ENCODE measurements at places on chromosomes 1 and 21.
A peak's percentile ranks its signal among the peaks of the same experiment; 100 is the strongest.

DNA sequence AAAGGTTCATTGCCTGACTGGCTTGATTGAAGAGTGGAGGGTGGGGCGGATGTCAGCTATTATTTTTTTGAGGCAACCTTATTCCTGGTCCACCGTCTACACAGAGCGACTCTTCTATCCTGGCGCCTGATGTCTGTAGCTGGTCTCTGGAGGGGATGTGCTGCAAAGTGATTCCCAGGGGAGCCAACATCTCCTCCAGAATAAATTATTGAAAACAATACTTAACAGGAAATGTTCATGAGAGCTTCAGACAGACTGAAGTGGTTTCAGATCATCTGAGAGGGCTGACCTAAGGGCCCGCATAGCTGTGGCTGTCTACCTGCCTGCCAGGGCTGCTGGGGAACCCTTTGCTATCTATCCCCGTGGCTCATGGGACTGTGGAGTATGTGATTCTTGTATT is 66.7 kb downstream of the TEX35 start:
- no peak for DNase-seq

GRCh38 chr1:107076841-107077240 is 20.4 kb downstream of the PRMT6 start:
- DNase-seq: no peak

DNA sequence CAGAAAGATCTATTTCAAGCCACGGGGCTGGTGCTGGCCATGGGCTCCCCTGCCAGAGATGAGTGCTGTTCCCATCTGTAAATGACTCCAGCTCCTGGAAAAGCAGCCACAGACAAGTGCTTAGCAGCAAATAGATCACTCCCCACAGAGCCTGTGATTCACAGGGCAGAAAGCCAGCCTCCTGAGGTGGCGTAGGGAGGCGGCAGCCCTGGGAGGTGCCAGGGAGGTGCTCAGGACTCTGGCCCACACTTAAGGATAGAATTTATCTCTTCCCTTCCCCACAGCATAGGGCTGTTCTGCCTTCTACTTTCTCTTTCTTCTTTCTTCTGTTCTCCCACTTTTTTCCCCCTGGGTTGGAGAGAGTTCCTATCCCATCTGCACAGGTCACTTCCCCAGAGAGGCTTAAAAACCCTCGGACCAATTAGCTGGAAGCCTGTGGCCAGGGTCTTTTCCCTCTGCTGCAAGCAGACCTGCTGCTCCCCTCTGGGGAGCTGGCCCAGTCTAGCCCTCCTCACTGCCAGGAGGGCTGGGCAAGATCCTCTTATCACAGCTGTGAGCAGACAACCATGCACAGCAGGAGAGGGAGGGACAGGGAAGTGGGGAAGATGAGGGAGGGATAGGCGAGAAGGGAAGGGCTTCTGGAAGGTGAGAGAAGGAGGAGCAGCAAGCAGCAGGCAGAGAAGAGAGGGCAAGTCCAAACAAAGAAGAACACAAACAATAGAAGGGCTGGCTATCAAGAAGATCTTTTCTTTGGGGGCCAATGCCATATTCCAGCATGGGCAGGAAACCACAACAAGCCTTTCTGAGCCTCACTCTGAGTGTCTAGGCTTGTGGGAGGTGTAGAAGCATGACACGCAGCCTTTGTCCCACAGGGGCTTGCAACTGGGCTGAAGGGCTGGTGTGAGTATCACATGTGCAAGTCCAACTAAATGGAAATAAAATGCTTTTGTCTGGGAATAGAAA is 41.0 kb downstream of the KCND3 start:
- DNase-seq: peak; percentile 17

GRCh38 chr1:107510347-107510746 is 369.5 kb downstream of the NTNG1 start:
- DNase-seq: no peak

GRCh38 chr1:208888376-208888775 is 644.2 kb upstream of the PLXNA2 start:
- no peak for DNase-seq

DNA sequence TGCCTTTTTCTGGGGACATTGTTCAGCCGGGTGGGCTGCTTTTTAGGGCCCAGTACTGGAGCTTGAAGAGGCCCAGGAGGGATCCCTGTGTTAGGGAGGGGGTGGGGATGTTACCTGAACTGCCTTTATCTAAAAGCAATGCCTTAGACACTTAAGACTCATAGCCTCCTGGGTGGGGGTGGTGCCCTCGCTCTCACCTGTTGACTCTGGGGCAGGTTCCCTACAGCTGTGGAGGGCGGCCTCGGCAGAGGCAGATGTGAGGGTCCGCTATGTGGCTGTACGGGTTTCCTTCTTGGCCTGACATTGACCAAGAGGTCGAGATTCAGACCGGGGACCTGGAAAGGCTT is 716 bp downstream of the INAVA start:
- no peak for DNase-seq

GRCh38 chr1:215128504-215128903 is 46.0 kb downstream of the KCNK2 start:
- DNase-seq: no peak

DNA sequence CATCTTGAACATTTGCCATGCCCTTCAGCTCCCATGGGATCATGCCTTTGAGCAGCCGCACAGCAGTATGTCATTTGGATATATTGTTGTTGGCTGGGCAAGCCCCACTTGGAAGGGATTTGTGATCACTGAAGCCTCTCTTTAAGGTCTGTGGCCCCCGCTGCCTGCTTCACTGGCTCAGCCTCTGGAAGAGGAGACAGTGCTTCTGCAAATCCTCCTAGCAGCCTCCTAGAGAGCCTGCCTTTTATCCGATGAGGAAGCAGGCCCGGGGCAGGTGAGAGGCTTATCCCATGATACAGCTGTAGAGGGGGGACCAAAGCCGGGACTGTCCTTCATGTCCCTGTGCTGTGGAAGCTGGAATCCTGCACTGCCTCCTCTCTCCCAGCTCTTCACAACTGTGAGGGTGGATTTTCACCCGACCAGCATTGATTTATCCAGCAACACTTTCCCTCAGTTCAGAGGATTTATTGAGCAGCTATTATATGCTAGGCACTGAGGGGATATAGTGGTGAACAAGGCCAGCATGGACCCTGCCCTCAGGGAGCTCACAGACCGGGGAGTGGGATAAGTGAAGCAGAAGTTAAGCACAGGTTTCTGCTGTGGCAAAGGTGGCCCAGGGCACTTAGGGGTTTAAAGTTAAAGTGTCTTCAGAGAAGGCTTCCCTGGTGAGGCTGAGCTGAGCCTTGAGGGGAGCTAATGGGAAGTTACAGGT is 3.9 kb downstream of the TMEM61 start:
- peak; percentile 53 for DNase-seq

- no peak for DNase-seq
Observed at GRCh38 chr1:66535853-66536252, 1.9 kb downstream of the SGIP1 start.

DNA sequence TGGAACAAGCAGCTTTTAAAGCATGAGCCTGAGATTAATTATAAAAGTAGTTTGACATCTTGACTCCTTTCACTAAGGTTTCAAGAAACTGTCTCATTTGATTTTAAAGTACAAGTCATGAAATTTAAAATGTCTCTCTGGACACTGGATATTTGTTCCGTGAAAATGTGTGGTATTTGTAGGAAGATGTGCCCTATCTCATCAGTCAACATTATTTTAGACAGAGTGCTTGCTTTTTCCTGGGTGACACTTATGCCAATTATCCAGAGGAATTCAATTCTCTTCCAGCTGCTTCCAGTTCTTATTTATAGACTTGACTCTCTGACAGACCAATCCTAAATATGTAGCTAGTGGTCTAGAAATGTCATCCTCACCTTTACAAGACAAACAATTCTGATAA is 300.4 kb downstream of the PLA2G4A start:
- no peak for DNase-seq

GRCh38 chr21:45859041-45859761 is 122.4 kb upstream of the COL6A1 start:
- no peak for DNase-seq

DNA sequence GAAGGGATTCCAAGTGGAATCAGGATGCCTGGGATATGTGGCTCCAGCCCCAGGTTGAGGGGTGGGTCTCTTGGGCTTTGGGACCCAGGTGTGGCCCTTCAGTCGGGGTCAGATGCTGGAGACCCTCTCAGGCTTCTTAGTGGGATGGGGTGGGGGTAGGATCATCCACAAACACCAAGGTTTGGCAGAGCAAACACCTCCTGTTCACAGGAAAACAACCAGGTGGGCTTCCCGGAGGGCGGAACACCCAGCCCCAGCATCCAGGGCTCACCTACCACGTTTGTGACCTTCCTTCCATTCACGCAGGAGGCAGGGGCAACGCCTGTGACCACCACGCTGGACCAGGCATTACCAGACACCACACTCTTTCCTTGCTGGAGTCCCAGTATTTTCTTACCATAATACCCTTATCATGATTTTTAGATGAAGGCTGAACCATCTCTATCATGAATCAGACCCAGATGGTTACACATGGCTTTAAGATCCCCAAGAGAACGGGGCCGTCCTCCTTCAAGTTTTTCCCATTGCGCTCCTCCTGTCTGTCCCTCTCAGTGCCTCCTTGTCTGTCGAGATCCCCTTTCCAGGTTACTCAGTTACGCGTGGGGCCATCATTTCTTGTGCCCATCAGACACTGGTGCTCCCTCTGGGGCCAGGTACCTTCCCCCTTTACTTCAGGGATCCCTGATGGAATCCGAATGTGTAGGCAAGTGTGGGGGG is 428.2 kb downstream of the NPHP4 start:
- no peak for DNase-seq

- DNase-seq: no peak
Observed at GRCh38 chr1:108628665-108629064, 32.2 kb downstream of the HENMT1 start.

- DNase-seq: no peak
Observed at GRCh38 chr21:16800536-16801275, 712.1 kb upstream of the CXADR start.

DNA sequence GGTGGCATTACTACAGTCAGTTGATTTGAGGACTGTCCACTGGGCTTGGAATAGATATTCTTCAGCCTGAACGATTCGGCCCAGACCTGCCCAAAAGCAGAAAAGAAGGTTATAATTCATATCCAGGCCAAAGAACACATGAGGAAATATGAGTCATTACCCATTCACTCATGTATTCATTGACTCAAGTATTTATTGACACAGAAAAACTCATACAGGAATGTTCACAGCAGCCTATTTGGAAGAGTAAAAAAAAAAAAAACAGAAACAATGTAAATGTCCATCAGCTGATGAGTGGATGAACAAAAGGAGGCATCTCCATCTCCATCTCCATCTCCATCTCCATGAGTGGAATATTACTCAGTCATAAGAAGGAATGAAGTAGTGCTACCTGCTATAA is 15.9 kb downstream of the ZMYND12 start:
- no peak for DNase-seq

GRCh38 chr1:9842781-9843575 is 19.2 kb upstream of the CLSTN1 start:
- no peak for DNase-seq

DNA sequence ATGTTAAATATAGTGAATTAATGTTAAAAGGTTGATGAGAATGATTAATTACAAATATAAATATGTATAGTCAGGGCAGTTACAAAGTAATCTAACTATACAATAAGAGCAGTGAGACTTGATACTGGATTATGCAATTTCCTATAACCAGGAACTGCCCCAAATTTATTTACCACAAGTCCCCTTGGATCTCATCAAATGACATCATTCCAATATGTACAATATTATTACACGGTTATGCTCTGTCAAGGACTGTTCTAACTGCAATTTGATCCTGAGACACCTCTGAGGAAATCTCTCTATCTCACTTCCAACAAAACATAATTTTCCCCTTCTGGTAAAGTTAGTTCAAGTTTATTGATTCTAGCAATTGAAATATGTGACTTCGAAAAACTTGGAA is 917.6 kb downstream of the NCAM2 start:
- no peak for DNase-seq

GRCh38 chr1:71196685-71197084 is 115.8 kb upstream of the ZRANB2 start:
- DNase-seq: no peak

DNA sequence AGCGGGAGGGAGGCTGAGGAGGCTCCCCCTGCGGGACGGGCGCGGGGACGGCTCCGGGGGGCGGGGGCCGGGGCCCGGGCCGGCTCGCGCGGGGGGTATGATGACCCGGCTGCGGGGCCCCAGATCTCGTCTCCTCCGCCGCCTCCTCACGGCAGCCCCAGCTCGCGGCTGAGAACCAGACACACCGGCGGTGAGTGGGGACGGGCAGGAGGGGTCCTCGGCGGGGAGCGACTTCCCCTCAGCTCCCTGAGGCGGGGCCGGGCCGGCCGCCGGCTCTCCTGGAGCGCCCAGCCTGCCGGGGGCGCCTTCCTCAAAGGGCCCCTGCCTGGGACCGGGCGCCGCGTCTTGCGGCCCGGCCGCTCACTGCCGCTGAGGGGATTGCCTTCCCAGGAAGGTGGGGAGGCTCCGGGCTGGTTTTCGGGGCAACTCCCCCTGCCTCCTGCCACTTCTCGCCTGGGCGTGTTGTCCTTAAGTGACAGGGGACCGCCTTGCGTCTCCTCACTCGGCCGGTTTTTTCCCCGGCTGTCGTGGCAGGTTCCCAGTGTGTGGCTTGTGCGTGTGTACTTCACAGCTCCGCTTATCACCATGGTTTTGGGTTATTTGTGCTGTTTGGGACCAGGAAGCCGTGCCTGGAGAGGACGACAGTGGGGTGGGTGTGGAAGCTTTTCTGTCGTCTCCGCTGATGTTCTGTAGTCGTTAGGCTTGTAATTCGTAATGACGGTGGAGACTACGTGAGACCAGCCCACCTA is 800 bp downstream of the HIPK1 start:
- no peak for DNase-seq

- DNase-seq: no peak
Observed at GRCh38 chr1:85124091-85124490, 75.8 kb upstream of the MCOLN3 start.

- DNase-seq: no peak
Observed at GRCh38 chr1:218939095-218939494, 234.6 kb upstream of the LYPLAL1 start.

DNA sequence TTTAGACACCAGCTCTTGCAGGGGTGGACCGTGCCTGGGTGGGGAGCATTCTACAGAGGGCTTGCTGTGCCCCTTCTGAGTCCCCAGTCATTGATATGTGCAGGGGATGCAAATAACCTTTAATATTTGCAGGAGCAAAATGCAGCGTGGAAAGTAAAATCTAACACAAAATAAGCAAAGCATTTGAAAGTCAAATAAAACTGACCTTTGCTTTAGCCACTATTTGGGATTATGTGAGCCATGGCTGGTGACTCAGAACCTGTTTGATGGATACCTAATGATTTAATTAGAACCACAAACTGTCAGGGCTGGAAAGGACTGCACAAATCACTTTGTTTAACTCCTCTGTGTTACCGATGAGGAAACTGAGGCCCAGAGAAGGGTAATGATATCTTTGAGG is 377.5 kb downstream of the HHAT start:
- no peak for DNase-seq

Measured in nephron progenitor cell (in vitro differentiated cells).